ENCODE measurements at places on chromosomes 7 and 10.

DNA sequence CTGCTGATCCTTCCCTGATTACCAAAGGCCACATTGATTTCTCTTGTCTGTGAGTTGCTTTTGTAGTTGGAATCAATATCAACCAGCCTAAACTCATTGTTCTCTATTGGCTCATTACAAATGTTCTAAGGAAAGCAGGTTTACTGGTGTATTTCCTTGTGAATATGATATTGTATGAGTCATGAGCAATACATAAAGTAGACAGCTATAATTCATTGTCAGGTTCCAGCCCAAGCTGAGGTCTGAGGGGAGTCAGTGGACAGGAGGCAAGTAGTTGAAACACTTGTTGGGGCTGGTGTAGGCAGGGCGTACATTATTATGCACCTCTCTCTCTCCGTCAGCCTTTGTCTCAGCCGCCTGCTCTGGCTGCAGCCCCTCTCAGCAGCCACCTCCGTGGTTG, 451.7 kb downstream of the IPMK start:
- no peak for DNase-seq

GRCh38 chr7:134553976-134554375, 5.1 kb downstream of the AKR1B15 start:
- DNase-seq, result no peak

GRCh38 chr10:110868981-110869380, 2.7 kb upstream of the PDCD4 start:
- DNase-seq, result no peak

DNA sequence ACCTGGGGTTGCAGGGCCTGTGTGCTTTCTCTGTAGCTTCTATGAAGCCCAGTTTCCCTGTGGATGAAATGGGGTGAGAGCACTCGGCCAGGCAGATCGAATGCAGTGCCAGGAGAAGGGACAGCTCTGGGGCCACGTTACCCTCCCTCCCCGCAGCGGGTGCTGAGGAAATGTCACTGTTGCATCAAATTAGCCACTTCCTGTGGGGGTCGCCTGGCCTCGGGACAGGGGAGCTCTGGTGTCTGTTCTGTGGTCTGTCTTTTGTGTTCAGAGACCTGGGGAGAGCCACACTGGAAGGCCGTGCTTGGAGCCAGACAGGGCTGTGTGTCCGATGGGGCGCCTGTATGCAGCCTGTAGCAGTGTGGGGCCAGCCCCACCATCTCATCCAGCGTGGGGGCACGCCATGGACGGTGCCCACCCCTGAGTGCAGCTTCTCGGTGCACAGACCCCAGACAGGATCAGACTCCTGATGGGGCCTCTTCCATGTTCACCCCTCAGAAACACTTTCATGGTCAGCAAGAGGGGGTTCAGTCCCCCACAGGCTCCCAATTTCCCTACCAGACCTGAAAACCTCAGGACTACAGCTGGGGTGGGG, 13.6 kb downstream of the TTYH3 start:
- no peak for DNase-seq

DNA sequence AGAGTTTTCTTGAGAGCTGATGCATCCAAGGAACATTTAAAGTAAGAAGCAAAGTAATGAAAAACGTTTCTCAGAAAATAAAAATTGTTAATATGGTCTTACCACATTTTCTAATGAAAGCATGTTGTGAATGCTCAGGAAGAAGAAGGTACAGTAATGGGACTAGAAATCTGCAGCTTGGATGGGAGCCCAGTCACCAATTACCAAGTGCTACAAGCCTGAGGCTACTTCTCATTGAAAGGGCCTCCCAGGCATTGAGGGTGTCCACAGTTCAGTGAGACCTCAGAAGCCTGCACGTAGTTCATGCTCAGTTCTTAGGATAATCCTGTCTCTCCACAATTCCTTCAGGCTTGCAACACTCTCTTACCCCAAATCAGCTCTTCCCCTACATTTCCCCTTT, 17.6 kb downstream of the PTN start:
- DNase-seq, result no peak

GRCh38 chr7:45663167-45663921, 89.2 kb downstream of the ADCY1 start:
- DNase-seq, result no peak

- DNase-seq, result no peak
These were observed 86.6 kb downstream of the SLC25A13 start for GRCh38 chr7:96235281-96235680.

DNA sequence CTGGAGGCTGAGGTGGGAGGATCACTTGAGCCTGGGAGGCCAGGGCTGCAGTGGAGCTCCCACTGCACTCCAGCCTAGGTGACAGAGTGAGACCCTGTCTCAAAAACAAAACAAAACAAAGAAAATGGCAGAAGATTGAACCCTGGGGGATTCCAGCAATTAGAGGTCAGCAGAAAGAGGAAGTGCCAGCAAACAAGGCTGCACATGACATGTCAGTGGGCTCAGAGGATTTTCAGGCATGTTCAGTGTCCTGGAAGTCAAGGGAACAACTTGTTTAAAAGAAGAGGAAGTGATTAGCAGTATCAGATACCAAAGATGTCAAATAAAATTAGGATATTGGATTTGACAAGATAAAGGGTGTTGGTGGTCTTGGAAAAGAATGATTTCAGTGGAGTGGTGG, 32.3 kb downstream of the RAB18 start:
- no peak for DNase-seq

DNA sequence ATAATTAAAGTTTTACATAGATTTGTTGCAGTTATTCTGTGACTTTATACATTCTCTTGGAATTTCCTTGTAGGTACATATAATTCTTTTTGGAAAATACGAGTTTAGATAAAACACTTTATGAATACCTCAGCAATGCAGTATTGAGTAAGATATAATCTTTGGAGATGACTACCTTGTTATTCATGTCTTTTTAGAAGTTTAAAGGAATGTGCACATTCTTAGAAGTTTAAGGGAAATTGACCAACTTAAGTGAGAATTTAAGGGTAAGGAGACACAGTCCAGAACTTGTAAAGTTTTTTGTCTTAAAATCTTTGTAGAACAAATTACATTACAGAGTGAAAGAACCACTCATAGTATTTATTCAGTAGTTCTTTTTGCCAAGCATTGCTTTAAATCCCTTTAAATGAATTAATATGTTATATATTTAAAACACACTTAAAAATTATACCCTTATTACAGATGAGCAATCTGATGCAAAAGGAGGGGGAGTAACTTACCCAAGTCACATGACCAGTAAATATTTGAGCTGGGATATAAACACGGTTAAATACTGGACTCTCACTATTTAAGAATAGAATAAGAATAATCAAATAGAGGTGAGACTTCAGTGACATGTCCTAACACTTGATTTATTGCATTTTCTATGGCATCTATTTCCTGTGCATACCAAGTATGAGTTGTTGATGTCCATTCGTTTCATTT, 139.5 kb upstream of the FERD3L start:
- DNase-seq, result no peak

Measured in hippocampal formation (tissue), 2 donors.